ENCODE measurements at places on chromosomes 16 and 17.

- DNase-seq, result no peak
Measured at GRCh38 chr17:29068818-29069217, 25.9 kb downstream of the PIPOX start.

DNA sequence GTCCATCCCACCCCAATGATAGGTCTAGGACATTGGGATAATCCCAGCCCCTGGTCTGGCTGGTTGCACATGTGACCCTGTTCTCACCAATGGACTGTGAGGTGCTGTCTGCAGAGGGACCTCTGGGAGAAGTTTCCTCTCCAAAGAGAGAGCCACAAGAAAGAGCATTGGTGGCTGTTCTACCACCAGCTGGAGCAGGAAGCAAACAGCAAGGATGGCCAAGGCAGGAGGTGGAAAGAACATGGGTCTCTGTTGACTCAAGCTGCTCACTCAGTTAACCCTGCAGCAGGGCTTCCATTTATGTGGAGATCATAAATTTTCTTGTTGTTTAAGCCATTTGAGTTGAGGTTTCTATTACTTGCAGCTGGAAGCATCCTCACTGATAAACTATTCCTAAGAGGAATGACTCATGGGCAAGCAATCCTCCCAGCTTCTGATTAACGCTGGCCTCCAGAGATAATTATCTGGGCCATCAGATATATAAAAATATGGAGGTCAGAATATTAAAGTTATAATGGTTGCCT lies 52.6 kb downstream of the CYB5B start:
- no peak for DNase-seq

- DNase-seq, result no peak
Measured at GRCh38 chr17:79677646-79678045, 53.1 kb upstream of the ENPP7 start.

DNA sequence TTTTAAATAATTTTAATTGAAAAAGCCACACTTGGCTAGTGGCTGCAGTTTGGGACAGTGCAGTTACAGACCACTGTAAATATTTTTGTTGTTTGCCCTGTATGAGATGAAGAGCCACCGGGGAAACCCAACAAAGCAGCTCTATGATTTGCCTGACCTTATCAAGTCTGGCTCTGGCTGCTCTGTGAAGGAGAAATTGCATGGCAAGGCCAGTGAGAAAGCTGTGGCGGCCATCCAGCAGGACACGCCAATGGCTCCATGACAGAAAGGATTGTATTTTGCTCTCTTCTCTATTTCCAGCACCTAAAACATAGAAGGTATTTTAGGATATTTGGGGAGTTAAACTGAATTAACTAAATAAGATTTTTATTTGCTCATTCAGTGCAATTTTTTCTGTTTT lies 330.0 kb upstream of the DYNLRB2 start:
- no peak for DNase-seq

DNA sequence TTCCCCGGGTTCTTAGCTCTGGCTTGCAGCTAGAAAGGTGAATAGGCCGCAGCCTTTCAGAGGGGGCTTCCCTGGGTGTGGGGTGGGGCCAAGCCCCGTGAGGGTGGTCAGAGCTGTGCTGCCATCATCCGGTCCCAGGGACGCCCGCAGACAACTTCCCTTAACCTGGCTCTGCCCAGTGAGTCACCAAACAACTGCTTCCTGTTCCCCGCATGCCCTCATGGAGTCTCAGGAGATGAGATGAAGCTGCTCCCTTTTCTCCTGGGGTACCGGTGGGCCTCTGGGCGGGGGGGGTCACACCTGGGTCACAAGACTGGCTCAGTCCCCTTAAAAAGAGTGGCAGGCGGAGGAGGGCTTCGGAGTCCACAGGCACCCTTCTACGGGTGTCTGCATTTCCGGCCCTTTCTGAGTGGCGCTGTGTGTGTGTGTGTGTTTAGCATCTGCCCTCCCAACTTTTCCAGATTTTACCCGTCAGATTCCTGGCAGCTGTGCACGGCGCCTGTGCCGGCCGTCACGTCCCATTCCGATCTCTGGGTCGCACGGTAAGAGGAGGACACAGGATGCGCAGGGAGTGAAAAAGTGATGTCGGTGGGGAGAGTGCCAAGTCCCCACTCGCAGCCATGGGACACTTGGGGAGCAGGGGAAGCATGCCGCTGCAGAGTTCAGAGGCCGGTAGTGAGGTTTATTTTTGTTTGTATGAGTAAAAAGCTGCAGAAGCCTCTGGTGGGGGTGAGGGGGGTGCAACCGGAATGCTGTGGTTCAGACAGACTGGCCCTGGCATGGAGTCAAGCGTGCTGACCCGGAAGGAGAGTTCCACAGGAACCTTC lies 16.8 kb downstream of the HIC1 start:
- no peak for DNase-seq

DNA sequence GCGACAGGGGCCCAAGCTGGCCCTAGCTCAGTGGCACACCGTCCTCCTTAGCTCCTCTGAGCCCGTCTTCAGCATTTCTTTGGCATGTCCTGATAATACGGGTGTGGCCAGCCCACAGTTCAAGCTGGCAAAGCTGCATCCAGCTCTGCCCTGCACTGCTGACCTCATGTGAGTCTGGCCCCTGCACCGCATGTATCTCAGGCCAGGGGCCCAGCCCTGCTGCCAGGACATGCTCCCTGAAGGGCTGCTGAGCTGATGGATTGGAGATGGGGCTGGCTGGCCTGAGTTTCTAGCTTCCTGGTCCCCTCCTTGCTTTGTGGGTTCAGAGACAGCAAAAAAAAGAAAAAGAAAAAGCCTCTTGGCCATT lies 2.4 kb downstream of the DOC2B start:
- no peak for DNase-seq

DNA sequence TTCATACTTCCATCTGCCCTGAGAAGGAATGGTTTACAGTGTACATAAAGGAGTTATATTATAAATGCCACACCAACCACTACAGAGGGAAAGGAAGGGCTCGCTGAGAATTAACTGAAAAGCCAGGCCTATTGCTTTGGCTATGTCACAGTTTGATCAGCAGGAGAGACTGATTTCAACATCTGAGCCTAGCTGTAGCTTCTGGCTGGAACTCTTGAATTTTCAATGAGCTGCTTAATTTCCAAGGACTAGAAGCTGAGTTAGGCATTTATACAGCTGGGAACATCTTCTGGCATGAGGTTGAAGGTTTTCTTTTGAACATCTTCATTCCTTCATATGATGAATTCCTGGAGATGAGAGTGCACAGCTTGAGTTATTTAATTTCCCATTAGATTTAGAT lies 47.6 kb upstream of the GNAO1 start:
- DNase-seq, result no peak

DNA sequence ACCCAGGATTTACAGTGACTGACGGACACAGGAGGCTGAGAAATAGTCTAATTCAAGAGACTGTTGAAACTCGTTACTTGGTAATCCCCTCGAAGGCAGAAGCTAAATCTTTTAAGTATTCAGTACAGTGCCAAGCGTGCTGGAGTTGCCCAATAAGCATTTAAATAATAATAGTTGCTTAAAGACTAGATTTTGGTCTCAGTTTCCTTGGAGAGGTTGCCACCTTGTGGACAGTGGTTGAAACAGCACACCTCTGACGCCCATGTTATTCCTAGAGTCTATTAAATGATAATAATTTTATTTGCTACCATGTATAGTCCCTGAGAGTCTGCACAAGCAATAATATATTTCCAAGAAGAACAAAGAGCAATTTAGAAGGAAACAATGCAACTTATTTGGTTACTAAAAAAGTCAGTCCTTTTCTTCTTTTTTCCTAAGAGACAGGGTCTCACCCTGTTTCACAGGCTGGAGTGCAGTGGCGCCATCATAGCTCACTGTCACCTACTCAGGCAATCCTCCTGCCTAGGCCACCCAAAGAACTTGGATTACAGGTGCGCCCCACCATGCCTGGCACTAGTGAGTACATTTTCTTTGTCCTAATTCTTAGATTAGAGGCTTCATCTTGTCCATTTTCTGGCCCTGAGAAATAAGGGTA lies 138.0 kb upstream of the NUDT7 start:
- no peak for DNase-seq

DNA sequence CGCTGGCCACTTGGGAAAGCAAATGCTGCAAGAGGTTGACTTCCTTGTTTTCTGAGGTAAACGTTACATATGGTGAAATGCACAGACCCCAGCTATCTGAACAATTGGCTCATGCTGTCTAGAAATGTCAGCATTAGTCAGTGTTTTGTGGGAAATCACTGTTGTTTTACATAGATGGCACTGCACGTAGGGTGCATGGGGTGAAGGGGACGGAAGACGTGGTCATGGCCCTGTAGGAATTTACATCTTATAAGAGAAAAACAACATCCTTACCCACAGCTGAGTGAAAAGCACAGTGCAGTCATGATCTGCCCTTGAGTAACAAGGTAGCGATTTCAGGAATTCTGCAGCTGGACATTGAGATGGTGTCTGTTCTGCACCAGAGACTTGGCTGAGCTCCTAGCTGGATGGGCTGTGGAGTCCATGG lies 15.2 kb downstream of the RPTOR start:
- DNase-seq, result no peak

DNA sequence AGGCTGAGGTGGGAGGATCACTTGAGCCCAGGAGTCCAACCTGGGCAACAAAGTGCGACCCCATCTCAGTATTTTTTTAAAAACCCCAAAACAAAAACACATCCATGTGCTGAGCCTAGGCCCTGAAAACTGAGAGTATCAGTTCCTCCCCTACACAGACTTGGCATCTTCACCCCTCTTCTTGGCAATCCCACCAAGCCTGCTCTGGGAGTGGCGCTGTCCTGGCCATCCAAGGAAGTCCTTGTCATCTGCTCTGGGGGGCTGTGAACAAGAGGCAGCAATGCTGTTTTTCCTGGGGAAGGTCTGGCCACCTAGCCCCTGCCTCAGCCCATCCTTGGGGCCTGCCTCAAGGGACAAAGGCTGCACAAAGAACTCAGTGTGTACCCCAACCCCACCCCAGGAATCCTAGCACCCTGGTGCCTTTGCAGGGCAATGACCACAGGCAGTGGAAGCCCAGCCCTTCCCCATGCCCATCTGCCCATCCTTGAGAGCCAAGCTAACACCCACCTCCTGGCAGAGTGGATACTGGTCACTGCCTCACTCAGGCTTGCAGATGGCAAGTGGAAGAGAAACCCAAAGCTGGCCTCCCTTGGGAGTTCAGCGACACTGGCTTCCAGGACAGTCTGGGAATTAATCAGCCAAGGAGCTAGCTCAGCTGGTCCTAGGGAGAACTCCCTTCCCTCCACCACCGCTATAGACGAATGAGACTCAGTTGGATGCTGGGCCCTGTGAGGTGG lies 14.8 kb upstream of the GFOD2 start:
- no peak for DNase-seq

- no peak for DNase-seq
Measured at GRCh38 chr17:77115947-77116346, 24.8 kb upstream of the SEC14L1 start.

- DNase-seq, result no peak
Measured at GRCh38 chr17:42835732-42836131, 2.5 kb downstream of the PSME3 start.

GRCh38 chr16:75942936-75943335 lies 216.6 kb upstream of the CPHXL start:
- DNase-seq, result no peak

DNA sequence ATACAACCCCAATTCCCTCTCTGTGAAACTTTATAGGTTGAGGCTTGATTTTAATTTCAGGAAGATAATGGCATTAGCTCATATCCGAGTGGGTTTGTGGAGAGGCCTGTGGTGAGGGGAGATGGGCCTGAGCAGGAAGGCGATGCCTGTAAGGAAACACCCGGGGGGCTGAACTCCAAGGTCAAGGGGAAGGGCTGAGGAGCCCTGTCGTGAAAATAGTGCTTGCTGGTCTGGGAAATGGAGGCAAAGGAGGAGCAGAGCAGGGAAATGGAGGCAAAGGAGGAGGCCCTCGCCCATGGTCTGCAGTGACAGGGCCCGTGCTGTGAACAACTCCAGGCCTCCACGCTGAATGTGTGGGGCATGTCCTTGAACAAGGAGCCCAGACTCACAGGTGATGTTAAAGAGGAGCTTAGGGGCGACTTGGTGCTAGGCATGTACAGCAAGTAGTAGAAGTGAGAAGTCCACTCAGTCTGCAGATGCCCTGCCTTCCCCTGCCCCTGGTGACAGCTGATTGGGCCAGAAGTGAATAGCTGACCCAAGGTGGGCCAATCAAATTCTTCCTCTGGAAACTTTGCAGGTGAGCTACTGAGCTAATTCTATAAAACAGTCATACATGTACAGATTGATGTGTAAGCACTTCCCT lies 38.1 kb downstream of the MRPS23 start:
- DNase-seq, result no peak

DNA sequence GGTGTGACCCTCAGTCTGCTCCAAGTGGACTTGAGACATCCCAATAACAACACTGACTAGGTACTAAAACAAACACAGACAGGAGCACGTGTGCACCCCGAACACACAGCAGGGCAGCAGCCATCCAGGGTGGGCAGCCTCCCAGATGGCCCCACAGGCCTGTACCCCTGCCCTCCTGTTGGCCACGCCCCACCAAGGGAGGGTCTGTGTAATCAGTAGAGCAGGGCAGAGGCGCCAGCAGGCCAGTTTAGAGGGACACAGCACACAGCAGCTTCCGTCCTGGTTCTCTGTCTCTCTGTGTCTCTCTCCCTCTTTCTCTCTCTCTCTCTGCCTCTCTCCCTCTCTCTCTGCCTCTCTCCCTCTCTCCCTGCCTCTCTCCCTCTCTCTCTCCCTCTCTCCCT lies 21.4 kb downstream of the ACTG1 start:
- DNase-seq, result peak; percentile 65

DNA sequence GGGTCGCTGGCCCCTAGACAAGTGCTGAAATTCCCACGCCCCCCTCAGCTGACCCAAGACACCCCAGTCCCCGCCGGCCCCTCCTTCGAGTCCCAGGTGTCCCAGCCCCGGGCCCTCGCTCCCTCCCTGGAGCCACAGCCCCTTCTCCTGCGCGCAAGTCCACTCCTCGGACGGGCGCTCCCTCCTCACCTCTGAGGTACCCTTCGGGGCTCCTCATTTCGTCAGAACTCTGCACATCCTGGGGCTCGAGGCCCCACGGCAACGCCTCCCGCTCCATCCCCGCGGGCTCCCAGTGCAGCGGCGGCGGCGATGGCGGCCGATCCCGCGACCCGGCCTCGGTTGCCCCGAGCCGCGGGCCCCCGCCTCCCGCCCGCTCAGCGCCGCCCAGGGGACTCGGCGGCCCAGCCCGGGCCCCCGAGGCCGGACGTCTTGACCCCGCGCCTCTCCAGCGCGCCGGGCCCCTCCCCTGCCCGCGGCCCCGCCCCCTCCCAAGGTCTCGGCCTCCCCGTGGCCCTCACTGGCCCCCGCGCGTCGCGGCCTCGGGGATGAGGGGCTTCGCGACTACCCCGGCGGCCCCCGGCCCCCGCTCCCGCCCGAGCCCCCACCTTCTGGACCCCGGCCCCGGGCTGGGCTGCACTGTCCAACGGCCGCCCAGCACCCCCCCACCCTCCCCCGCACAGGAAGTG lies at the start of gene ZNF768:
ZNF768 (minus strand) TSS at position 430 of the 686 bp plus-strand sequence; CDS start at position 277, 153 bp downstream.
- no peak for DNase-seq

- no peak for DNase-seq
Measured at GRCh38 chr16:11669380-11670146, 1.3 kb downstream of the SNN start.

- no peak for DNase-seq
Measured at GRCh38 chr16:54783226-54783625, 147.4 kb upstream of the IRX5 start.

DNA sequence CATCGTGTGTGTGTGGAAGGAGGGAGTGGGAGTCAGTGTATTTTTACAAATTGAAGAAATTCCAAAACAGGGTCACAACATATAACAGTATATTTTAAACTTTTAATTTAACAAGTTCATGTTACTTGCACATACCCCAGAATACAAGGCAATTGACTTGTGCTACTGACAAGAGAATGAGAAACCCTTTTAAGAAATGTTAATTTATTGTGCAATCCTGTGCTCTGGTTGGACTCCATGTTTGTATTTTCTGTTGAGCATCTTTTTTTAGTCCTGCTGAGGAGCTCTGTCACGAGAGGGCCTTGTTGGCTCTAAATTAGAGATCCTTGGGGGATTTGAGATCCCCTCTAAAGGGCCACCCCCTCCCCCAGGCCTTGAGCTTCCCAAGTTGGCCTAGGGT lies 1.1 kb upstream of the EMP2 start:
- no peak for DNase-seq
